ENCODE measurements at places on chromosomes 1 and 21.

DNA sequence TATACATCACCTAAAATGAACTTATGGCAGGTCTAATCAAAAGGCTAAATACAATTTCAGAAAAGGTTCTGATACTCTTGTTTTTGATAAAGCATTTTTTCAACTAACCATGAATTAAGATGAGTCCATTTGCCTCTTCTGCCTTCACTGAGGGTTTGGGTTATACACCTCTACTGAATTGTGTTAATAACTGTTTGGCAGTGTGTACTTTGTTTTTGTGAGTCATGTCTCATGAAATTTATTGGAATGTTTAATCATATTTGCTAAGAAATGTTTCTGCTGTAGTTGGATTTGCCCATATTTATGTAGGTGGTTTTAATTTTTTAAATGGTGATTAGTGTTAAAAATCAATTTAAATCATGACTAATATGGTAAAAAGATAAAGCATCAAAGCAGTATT lies 190.5 kb downstream of the HS2ST1 start:
- no peak for DNase-seq

DNA sequence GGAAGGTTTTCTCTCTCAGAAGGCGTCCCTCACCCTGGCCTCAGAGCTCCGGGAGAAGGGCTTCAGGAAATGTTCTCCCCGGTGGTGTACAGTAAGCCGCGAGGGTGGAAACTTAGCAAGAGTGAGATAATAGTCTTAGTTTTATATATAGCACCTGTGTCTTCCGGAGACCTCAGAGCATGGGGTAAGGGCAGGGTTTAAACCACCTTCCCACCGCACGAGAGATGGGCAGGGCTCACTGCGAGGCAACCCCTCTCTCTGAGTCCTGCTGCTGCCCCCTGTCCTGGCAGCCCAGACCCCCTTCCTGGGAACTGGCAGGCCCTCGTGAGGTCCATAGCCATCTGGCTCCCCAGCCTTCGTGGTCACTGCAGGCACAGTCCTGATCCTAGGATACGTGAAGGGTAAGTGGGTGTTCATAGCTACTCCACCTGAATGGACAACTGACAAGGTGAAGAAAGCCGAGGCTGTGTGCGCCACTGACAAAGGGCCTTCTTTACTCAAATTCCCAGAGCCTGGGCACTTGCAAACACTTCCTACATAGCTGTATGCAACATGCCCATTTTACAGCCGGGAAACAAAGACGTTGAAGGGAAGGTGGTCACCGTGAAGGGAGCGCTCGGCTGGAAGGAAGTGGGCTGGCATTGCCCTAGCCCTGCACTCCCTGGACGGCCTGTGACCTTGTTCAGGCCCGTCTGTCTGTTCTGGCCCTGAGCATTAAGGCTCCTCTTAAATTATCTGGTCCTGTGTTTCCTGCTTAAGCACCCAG lies 26.9 kb downstream of the ITPKB start:
- no peak for DNase-seq

DNA sequence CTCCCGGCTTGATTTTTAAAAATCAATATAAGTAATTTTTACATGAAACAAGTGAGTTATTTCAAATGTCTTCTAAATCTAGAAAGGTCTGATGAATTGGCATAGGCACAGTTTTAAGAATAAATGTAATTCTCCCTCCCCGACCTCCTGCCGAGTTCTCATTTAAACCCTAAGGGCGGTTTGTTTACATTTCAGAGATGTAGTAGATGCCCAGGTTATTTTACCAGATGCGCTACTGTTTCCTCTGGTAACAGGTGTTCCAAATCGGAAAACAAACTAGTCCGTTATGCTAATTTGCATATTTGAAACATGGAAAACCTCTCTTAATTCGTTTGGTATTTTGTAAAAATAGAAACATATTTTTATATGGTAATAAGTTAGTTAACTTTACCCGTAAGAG lies 53.8 kb upstream of the CFAP126 start:
- DNase-seq: no peak

DNA sequence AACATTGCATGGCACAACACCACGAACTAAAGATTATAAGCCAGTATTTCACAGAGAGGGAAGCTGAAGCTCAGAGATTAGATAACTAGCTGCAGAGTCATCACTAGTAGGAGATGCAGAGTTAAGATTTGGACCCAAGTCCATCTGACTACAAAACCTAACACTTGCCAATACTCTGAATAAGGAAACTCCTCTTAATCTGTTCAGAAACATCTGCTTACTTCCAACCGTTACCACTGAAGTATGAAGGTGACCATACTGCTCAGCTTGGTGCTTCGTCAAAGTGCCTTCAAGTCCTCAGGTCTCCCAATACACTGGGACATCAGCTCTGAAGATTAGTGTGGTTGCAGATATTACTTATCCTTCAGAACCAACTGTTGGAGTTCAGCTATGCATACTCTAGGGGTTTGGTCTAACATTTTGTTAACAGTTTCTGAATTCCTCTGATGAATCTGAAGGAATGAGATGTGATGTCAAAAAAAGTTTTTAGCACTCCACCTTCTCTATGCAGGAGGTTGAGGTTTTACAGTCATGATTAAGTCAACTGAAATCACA lies 179.6 kb downstream of the TPR start:
- no peak for DNase-seq

- peak; percentile 43 for DNase-seq
Measured at GRCh38 chr21:38126666-38127303, 130.0 kb upstream of the KCNJ15 start.

GRCh38 chr21:15968776-15969310 lies 239.1 kb downstream of the USP25 start:
- DNase-seq: no peak

GRCh38 chr21:40282912-40283886 lies 416.0 kb downstream of the PCP4 start:
- no peak for DNase-seq

DNA sequence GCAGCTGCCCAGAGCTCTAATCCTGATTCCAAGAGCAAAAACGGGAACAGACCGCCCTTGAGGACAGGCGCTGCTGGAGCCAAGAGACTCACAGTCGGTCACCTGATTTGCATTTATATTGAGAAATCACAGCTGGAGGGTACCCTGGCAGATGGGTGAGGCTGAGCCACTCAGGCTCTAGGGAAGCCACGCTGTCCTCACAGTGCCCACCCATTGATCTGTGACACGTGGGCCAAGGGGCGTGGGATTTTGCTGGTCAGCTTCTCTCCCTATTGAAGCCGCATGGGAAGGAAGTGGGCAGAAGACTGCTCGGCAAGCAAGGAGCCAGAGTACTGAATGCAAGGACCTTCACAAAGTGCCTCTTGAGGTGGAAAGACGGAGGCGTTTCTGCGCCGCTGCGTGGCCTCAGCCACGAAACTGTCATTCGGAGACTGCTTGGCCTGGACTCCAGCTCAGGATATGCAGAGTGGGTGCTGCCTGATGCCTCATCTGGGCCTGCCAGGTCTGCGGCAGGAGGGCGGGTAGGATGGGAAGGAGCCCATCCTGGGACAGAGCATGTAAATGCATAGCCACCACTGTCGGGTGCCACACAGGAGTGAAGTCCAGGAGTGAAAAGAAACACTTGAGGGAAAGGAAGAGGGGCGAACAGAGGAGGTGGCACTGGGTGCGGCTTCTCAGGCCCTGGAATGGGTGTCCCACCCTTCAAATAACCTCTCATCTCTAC lies 139.8 kb downstream of the PGBD5 start:
- DNase-seq: no peak

- peak; percentile 38 for DNase-seq
Measured at GRCh38 chr1:247111259-247111699, 7.1 kb upstream of the ZNF669 start.

DNA sequence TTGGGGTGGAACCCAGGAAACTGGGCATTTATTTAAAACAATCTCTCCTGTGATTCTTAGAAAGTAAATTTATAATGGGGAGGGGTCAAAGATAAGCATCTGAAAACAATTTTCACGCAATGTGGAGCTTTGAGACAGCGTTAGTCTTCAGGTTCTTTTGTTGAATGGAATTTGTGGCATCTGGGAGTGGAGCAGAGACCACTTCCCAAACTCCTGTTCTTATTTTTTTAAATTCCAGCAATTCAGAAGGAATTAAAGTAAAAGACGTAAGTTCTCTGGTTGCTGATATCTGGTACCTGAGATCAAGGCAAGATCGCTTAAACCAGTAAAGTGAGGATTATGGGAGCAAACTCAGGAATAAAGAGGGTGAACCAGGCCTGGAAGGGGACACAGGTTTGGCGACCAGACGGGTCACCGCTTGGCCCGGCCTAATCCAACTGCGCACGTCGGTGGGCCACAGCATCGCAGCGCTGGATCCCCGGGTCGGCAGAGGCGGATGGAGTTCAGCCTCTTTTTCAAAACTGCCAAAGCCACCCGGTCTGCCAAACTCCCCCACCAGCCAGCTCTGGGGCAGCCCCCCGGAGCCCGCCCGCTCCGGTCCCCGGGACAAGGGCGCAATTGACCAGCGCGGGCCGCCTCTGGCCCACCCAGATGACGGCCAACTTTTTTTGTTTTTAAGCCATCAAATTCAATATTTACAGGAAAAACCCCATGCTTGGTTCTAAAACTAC lies 754 bp upstream of the PDPN start:
- no peak for DNase-seq

GRCh38 chr1:201284636-201285035 lies 1.3 kb downstream of the PKP1 start:
- no peak for DNase-seq

DNA sequence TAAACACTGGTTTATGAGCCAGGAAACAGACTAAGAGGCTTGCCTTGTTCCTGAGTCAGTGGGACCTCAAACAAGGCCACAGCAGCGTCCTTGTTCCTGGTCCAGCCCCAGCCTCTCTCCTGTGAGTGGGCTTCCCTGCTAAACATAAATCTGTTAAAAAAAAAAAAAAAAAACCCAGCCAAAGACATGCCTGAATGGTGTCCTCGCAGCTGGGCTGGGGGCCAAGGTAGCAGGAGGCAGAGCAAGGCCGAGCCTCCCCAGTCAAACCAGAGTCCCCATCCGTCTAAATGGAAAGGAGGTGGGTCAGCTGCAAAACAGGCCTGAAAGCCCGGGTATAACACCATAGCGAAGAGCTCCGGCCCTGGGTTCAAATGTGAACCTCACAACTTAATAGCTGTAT lies 18.1 kb upstream of the IFFO2 start:
- DNase-seq: no peak

DNA sequence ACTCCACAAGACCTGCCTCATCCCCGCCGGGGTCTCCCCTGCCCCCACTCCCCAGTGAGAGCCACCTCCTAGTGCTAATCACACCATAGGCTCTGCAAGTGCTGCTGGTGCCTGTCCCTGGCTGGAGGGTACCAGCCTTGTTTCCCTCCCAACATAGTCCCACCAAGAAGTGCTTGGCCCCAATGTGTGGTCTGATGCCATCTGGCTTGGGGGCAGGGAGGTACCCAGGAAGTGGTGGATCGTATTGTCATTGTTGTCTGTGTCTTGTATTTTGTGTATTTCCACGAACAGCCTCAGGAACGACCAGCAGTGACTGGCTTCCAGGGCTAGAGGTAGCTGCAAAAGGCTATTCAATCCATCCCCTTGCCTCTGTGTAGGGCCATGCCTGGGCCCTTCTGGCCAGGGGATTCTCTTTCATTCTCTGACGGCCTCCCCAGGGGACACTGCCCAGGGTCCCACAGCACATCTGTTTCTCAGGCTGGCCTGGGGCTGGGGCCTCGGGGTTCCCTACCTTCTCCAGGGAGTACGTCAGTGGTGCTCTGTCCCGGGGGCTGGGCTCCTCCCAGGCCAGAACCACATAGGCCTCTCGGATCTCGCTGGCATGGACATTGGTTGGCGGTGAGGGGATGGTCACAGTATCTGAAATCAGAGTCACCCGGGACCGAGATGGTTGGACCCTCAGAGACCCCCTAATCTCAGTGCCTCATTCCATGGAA lies 22.8 kb downstream of the MYOM3 start:
- DNase-seq: no peak

- DNase-seq: no peak
Measured at GRCh38 chr1:240914506-240914905, 302.6 kb upstream of the GREM2 start.

- no peak for DNase-seq
Measured at GRCh38 chr1:191970116-191970515, 188.1 kb upstream of the RGS18 start.

- no peak for DNase-seq
Measured at GRCh38 chr1:8722366-8722765, 95.1 kb downstream of the RERE start.

GRCh38 chr1:77970192-77970591 lies 8.7 kb downstream of the FUBP1 start:
- DNase-seq: no peak

- no peak for DNase-seq
Measured at GRCh38 chr1:46677339-46677738, 5.7 kb downstream of the TEX38 start.

- no peak for DNase-seq
Measured at GRCh38 chr1:168498956-168499687, 44.7 kb downstream of the XCL2 start.

GRCh38 chr1:213914392-213914791 lies 73.4 kb upstream of the PROX1 start:
- DNase-seq: no peak

DNA sequence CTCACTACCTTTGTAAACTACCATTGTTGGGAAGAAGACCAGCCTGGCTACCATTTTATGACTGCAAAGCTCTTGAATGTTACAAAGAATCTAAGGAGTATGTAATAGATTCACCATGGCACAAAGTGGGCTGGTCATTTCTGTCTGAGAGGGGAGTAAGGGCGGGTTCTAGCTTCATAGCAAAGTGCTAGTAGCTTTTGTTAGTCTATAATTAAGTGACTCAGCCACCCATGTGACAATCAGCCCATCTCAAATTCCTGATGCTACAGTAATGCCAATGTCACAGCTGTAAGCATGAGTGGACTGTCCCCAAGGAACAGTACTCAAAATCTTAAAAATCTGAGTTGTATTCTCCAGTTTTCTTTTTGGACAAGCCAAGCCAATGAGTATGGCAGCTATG lies 15.4 kb upstream of the OTUD3 start:
- DNase-seq: no peak

GRCh38 chr21:41666641-41667081 lies 100.2 kb downstream of the RIPK4 start:
- no peak for DNase-seq

DNA sequence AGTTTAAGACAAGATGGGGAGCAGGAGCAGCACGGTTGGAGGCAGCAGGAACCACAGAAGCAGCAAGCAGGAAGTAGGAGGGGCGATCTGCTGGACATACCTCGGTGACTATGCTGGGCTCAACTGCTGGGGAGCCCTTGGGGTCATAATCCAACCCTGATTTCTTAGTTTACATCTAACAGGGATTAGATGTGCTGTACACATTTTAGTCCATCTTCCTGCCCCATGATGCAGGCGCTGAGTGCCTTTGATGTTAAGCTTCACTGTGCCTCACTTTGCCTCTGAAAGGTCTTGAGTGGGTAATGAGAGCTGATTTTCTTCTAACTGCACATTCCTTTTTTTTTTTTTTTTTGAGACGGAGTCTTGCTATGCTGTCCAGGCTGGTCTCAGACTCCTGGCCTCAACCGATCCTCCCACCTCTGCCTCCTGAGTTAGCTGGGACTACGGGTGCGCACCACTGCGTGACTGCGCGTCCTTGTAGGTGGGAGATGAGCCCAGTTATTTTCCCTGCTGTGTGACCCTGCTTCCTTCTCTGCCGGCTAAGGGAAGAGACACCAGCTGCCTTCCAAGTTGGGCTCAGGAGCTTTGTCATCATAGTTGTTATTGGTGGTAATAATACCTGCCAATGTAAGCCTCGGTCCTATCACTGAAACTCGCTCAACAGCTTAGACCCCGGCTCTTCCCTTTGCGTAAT lies 1.1 kb upstream of the RCAN3 start:
- DNase-seq: peak; percentile 25
